ENCODE measurements at places on chromosomes 3 and 15.

DNA sequence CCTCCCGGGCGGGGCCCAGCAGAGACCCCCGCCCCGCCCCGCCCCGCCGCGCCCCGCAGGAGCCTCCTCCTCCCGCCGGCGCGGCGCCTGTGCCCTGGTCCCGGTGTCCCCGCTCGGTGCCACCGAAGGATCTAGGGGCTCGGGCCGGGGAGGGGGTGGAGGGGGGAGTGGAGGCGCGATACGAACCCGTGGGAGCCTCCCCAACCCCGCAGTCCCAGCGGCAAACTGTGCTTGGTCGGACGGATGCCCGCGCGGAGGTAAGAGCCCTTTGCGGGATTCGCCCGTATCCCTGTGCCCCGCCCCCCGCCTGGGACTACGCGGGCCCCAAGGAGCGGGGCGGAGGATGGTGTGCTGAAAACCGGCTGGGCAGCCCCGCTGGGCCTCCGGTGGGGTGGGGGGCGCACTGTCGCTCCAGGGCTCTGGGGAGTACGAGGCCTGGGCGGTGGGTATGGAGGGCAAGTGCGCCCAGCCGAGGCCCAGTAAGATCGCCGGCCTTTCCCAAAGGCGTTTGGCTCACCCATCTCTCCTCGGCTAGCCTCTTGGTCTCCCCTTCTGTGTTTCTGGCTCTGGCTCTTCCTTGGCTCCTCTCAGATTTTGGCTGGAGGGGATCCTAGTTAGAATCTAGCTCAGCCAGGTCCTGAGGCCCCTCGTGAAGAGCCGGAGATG, 65.6 kb upstream of the POLG start:
- no peak for DNase-seq

DNA sequence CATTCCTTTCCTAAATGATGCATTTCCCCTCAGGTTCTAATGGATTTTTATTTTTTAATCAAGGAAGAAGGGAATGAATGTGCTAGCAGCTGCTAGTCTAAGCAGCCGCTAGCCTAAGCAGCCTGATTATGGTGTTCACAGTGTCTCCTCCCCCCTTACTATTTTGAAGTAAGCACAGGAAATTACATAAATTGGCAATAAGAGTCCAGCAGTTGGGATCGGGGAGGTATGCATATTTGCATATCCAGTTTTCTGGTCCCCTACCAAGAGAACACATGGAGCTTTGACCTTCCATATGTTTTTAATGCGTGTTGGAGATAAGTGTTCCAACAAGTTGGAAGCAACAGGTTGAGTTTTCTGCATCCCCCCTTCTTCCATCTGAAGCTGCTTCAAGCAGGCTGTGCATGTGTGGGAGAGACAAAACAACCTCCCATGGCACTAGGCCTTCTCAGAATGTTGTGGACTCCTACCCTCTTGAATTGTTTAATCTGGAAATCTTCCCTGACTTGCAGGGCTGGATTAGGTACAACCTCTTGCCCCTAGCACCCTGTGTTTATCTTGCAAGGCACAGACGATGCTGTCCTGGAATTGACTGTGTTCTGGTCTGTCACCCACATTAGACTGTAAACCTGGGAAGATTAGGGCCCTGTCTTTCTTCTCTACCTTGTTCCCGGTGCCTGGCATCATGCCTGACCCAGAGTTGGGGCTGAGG, 124.8 kb upstream of the LRIG1 start:
- no peak for DNase-seq

- DNase-seq: no peak
These were observed at the start of gene CCR8 for GRCh38 chr3:39329493-39329892. CCR8 (plus strand) TSS chr3:39329709; CDS start chr3:39332332, 2,623 bp downstream.

GRCh38 chr15:72503147-72503546, 29.0 kb downstream of the ARIH1 start:
- no peak for DNase-seq

GRCh38 chr3:126339466-126339865, 17.7 kb downstream of the KLF15 start:
- DNase-seq: no peak

GRCh38 chr3:38347421-38348200, 1.0 kb downstream of the XYLB start:
- DNase-seq: no peak

DNA sequence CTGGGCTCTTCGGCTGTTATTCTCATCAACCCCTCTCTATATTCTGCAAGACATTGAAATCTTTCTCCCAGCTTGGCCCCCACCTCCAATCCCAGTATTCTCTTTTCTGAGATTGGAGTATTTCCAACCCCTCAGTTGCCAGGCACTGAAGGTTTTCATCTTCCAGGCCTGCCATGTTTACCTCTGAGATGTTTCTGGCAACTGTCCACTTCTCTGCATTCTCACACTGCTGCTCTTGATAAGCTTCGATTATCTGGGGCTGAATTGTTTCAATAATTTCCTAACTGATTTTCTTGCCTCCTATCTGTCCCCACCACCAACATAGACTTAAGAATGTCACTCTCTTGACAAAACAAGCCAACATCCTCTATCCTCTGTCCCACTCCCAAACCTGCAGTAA, 1.4 kb upstream of the GPR156 start:
- DNase-seq: no peak

GRCh38 chr15:80207887-80208286, 44.1 kb downstream of the CTXND1 start:
- DNase-seq: no peak

DNA sequence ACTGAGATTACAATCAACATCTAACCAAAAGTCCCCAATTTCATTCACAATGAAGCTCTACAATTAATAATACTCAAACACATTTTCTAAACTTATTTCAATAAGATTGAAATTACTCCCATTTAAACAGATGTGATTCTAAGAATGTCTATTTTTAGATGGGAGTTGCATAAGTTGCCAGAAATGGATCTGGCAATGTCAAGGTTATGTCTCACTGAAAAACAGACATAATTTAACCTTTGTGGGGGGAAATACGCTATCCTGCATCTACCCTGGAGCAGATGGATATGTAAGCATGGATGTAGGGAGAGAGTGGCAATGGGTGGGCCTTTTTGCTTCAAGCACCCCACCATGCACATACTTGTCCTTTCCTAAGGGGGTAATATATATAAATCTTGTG, 6.7 kb upstream of the EIF1B start:
- DNase-seq: no peak

GRCh38 chr15:37094333-37094914, 5.9 kb downstream of the MEIS2 start:
- DNase-seq: no peak

All from umbilical cord (tissue), 2 donors.